Fibroblast of villous mesenchyme (primary cell): ENCODE measurements at places on chromosomes 7 and 10. TPM values are rescaled to one million over a fixed set of nuclear protein-coding genes. Genes with fewer than 3 reads are reported as not detected.
A peak's percentile ranks its signal among the peaks of the same experiment; 100 is the strongest.

DNA sequence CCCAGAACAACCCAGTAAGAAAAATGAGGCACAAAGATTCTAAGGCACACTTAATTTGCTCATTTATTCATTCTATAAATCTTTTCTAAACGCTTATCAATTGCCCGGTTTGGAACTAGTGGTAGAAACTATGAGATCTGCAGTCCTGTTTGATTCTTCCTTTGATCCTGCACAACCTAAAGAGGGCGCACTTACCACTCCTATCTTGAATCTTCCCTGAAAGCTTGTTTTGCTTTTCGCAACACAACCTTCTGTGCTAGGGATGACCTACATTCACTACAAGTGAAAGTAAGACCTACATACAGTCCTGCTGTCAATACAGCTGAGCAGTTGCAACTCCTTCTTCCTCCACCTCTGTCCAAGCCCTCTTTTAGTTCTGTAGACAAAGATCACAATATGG, 12.6 kb upstream of the ARL4A start:
- DNase-seq, result peak; percentile 85

GRCh38 chr10:125407000-125407502, 246.7 kb upstream of the CTBP2 start:
- no peak for DNase-seq

GRCh38 chr7:137925091-137925490, 76.8 kb downstream of the CREB3L2 start:
- DNase-seq, result no peak

SEMA3E gene
- 0.32 and 0.43 TPM in 2 replicates for total RNA-seq

- no peak for DNase-seq
Observed at GRCh38 chr7:152661479-152661878, 14.5 kb downstream of the XRCC2 start.

GAD2 gene
- not detected in 2 replicates for total RNA-seq

FZD8 gene
- total RNA-seq, result 8.7 and 11.2 TPM in 2 replicates

DNA sequence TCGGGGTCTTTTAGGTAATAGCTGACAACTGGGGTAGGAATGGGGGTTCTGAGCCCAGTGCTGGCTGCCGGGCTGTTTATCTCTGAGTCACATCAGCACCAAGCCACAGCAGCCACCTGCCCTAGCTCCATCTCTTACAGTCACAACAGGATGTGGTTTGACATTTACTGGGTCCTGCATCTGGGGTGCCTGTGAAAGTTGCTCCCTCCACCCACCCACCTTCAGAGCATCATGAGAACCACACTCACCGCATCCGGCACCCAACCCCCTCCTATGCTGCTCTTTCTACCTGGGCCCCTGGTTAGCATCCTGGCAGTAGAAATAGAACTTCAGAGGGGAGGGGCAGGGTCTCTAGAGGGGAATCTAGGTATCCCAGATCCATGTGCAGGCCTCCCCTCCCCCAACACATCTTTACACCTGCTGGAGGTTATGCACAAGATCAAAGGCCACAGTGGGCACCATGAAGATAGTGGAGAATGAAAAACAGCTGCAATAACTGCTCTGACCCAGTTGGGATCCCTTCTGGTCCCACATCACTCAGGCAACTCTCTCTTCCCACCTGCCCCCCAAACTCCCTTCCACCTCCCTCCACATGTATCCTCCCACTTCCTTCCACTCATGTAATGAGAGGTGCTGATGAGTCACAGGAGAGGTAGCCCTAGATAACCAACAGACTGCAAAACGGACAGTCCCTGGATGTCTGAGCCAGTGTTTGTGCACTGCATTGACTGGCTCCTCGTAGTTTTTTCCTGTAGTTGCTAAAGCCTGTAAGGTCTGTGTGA, 38.2 kb downstream of the PRSS2 start:
- peak; percentile 62 for DNase-seq

ZNF853 gene
- total RNA-seq, result under 0.01 and 0.32 TPM in 2 replicates

DNA sequence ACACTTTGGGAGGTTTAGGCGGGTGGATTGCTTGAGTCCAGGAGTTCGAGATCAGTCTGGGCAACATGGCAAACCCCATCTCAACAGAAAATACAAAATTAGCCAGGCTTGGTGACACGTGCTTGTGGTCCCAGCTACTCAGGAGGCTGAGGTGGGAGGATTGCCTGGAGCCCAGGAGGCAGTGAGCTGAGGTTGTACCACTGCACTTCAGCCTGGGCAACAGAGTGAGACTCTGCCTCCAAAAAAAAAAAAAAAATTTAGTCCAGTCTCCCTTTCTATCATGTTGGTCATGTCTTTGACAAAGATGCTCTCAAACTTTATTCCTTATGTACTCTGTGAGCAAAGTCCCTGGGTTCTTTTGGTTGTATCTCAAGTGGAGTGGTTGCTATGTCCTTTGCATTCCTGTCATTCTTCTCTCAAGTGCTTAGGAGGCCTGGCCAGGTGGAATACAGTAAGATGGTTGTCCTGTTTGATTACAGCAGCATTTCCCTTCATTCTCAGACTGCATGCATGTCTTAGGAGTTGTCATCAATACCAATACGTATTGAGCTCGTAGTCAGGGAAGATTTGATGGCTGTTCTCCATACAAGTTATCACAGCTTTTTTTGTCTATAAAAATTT, 85.7 kb downstream of the MMRN2 start:
- no peak for DNase-seq

GRCh38 chr7:158010961-158011693, 576.5 kb downstream of the PTPRN2 start:
- no peak for DNase-seq

DNA sequence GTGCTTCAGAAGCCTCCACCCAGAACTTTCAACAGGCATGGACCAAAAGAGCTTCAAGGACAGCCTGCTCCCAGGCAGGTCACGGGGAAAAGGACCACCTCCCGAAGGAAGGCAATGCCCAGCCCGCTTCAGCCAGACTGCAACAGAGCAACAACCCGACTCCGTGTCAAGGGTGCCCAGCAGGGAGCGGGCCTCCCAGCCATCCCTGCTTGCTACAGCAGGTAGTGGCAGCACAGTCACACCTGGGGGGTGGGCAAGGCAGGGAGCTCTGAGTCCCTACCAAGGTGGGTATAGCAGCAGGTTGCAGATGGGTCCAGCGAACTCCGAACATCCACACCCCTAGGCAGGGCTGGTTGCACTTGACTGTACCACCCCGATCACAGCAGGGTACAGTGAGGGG, 467.8 kb upstream of the PFKP start:
- no peak for DNase-seq

GRCh38 chr10:72276013-72276387, 2.3 kb downstream of the DDIT4 start:
- peak; percentile 50 for DNase-seq

STEAP2 gene
- 4.5 and 8.6 TPM in 2 replicates for total RNA-seq
